NCI-H774 (cell line): ENCODE measurements at places on chromosomes 16 and 17.
A peak's percentile ranks its signal among the peaks of the same experiment; 100 is the strongest.

DNA sequence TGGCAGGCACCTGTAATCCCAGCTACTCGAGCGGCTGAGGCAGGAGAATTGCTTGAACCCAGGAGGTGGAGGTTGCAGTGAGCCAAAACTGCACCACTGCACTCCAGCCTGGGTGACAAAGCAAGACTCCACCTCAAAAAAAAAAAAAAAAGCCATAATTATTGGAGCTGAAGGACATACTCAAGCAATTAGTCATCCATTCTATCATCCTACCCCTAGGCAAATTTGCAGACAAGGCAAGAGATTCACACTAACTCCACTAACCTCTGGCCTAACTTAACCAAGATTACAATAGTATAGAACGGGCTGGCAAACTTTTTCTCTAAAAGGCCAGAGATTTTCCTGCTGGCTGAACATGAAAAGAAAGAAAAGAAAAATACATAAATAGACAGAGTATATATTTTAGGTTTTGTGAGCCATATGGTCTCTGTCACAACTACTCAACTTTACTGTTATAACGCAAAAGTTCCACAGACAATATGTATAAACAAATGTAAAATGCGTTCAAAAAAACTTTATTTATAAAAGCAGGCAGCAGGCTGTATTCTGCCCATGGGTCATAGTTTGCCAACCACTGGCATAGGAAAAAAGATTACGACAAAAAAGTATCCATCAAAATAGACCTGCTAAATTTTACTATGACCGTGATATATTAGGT lies 29.7 kb downstream of the BRIP1 start:
- DNase-seq: no peak

GRCh38 chr17:82277851-82278250 lies 4.4 kb upstream of the CSNK1D start:
- DNase-seq: no peak

DNA sequence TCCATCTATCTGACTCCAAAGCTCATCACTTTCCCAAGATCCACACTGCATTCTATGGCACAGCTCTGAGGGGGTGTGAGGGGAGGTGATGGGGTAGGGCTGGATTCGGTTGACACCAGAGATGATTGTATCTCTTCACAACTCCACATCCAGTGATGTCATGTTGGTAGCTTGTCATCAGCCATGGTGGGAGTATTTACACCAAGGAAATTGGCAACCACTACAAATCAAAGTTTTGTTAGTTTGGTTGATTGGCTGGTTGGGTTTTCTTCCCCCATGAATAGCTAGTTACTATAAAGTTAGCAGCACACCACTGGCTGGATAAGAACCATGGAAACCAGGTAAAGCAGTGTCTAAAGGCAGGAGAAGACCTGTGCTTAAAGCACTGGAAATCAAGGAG lies 15.0 kb downstream of the SLC46A1 start:
- DNase-seq: no peak

- DNase-seq: no peak
These were observed 8.0 kb upstream of the KATNB1 start for GRCh38 chr16:57727610-57728009.

DNA sequence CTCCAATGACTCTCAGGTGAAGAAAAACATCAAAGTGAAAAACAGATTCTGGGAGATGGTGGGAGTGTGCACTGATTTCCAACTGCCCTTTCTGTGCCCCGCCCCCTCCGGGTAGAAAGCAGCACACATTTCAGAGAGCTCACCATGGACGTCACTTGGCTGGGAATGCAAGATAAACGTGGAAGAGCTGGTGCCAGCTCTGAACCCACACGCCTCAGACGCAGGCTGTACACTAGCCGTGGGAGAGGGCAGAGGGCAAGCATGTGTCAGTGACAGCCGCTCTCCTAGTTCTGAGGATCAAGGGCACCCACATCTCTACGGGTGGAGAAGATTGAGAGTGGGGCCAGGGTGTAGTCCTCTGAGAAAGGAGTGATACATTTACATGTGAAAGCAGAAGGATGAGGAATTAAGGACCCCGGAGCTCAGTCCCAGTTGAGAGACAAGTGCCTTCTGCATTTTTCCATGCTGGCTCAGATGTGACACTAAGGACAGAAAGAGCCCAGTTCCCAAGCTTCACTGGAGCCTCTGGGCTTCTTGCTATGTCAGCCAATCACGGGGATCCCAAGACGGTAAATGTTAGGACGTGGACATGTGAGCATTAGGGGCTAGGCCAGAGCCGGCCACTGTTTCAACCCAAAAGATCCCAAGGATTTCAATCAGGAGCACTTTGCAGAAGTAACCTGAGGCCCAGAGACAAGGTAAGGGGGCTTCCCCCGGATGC lies 101.3 kb downstream of the ZFHX3 start:
- no peak for DNase-seq

DNA sequence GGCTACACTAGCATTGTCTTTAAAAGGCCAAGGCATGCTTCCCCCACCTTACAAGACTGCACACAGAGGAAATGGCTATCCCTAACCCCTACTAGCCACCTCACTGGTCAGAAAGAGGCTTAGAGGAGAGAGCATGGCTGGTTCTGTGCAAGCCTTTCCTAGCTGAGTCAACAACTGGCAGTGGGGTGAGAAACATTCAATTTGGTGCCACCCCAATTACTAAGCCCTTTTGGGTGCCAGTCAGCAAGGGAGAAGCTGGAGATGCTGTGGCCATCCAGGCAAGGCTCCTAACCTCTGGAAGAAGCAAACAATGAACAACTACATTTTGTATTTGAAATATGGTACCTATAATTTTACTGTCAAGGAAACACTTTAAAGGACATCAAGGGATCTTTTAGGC lies 4.7 kb upstream of the KAT7 start:
- DNase-seq: no peak

DNA sequence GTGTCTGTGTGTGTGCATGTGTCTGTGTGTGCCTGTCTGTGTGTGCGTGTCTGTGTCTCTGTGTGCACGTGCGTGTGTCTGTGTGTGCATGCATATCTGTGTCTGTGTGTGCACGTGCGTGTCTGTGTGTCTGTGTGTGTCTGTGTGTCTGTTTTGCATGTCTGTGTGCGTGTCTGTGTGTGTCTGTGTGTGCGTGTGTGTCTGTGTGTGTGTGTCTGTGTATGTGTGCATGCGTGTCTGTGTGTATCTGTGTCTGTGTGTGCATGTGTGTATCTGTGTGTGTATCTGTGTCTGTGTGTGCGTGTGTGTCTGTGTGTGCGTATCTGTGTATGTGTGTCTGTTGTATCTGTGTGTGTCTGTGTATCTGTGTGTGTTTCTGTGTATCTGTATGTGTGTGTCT lies 5.4 kb downstream of the GSG1L2 start:
- DNase-seq: no peak

DNA sequence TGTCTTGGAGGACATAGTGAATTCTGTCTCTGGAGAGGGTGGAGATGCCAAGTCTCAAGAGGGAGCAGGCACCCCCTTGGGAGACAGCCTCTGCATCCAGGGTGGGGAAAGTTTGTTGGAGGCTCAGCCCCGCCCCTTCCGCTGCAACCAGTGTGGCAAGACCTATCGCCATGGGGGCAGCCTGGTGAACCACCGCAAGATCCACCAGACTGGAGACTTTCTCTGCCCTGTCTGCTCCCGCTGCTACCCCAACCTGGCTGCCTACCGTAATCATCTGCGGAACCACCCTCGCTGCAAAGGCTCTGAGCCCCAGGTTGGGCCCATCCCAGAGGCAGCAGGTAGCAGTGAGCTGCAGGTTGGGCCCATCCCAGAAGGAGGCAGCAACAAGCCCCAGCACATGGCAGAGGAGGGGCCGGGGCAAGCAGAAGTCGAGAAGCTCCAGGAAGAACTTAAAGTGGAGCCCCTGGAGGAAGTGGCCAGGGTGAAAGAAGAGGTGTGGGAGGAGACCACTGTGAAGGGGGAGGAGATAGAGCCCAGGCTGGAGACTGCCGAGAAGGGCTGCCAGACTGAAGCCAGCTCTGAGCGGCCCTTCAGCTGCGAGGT lies 5.2 kb downstream of the ZNF646 start:
- no peak for DNase-seq

DNA sequence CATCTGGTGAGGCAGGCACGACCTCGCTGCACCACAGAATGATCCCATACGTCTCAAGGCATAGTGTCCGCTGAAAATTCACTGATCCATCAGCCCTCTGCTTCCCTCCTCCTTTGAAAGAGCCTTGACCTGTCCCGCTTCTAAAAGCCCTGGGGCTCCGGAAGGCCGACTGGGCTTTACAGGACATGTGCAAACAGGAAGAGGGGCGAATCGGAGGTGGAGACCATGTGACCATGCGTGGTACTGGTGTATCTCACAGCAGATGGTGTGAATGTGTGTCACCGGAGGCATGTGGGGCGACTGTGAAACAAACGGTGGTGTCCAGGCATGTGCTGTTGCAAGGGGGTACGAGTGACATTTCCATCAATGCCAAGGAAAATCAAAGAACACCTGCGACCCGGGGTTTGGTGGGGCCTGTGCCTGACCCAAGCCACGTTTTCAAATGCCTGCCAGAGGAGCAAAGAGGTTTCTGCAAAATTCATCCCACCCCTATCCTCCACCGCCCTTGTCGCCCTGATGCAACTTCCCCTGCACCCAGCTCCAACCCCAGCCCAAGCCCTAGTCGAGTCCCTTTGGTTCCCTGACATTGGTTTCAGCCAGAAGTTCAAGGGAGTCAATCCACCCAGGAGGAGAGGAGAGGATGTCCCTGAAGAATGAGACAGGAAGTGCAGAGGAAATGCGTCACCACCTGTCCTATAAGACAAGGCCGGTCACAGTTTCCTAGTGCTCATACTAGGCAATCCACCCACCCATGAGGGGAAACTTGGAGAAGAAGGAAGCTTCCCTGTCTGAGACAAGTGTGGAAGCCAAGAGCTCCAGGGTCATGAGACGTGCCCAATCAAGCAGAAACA lies 5.9 kb upstream of the KCNJ18 start:
- no peak for DNase-seq

- DNase-seq: no peak
These were observed 2.4 kb downstream of the MATCAP1 start for GRCh38 chr16:67181346-67181745.

- no peak for DNase-seq
These were observed 64.5 kb downstream of the MPRIP start for GRCh38 chr17:17106756-17107155.

- no peak for DNase-seq
These were observed 845 bp downstream of the STH start for GRCh38 chr17:45999900-46000290.

DNA sequence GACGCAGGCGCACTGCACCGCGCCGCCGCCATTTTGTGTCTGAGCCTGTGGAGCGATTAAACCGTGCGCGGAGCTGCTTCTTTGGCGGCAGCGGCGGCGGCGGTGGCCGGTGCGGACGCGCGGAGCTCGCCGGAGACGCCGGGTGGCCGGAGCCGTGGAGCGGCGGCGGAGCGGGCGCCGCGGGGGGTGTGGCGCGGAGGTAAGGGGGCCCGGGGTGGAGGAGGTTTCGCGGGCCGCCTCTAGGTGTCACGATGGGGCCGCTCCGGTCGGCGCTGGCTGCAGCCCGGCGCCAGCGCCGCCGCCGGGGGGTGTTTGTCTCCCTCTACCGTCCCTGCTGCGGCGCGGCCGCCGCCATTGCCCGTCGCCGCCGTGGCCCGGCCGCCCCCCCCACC lies at the start of gene CTCF:
TSS of gene CTCF (plus strand) at position 1 of the 392 bp plus-strand sequence. CDS start 48,307 bp downstream, outside the sequence.
- peak; percentile 60 for DNase-seq
